Stomach (tissue), 19 donors: ENCODE measurements at places on chromosomes 16 and 17. TPM values are rescaled to one million over a fixed set of nuclear protein-coding genes. Genes with fewer than 3 reads are reported as not detected.

SLC22A31 gene
- not detected for total RNA-seq

TBC1D3K gene
- total RNA-seq: not detected

LRRC37A gene
- total RNA-seq: 2.7 TPM

CPNE2 gene
- 55.4 TPM for total RNA-seq

LDHD gene
- total RNA-seq: 77.2 TPM

GRCh38 chr17:2292100-2292499 lies 11.5 kb downstream of the SMG6 start:
- DNase-seq: no peak

DNA sequence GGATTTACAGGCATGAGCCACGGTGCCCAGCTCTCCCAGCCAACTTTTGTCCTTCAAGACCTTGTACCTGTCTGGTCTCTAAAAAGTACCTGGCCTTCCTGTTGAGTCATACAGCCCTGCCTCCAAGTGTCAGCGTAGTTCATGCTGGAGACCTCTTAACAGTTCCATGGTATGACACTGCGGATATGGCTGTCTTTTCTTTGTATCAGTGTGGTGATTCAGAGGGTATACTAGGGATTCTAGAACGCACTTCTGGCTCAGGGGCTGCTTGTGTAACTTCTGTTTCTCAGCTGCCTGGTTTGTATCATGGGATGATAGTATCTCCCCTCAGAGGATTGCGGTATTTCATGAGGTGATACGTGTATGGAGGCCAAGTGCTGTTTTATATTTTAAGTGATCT lies 2.0 kb upstream of the TMEM11 start:
- DNase-seq: no peak

- DNase-seq: no peak
These were observed 309.2 kb upstream of the CCL2 start for GRCh38 chr17:33945646-33946546.
